GM04504 (cell line): ENCODE measurements at places on chromosomes 12 and 14.
A peak's percentile ranks its signal among the peaks of the same experiment; 100 is the strongest.

- no peak for DNase-seq
Observed at GRCh38 chr12:41917938-41918341, 226.7 kb downstream of the GXYLT1 start.

DNA sequence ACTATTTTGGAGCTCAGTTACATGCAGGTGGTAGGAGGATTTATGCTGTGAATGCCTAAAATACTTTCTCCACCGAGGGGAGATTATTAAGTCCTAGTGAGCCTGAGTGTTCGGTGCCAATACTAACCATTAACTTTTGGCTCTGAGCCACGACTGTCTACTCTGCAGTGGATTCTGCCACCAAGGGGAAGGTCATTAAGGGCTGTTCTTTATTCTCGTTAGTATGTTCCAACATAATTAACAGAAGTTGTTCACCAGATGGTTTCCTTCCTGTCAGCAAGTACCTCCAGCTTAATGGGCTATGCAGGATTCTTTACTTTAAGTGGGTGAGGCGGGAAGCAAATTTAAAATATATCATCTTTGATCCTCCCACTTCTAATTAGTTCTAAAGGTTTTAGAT, 326.3 kb downstream of the BMP4 start:
- DNase-seq: no peak

- peak; percentile 12 for DNase-seq
Observed at GRCh38 chr12:66662729-66663128, 16.1 kb downstream of the GRIP1 start.

GRCh38 chr14:21264025-21264801, 5.0 kb downstream of the HNRNPC start:
- DNase-seq: no peak

- no peak for DNase-seq
Observed at GRCh38 chr12:125283521-125283920, 218.3 kb downstream of the AACS start.

DNA sequence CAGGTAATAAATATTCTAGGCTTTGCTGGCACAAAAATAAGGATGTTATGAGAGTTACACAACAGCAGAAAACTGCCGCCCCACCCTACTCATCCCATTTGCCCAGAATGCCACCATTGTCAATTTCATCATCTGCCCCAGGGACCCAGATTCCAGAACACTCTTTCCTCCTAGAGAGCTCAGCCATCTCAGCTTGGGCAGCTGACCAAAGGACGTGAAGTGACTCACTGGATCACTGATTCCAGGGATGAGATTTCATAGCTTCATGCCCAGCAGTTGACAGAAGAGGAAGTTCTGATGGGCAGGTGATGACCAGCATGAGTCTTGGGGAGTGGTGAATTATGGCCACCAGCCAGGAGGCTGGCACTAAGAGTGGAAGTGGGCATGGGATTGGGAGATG, 450.3 kb downstream of the RMST start:
- peak; percentile 3 for DNase-seq

GRCh38 chr14:101022121-101022520, 118.6 kb upstream of the RTL1 start:
- DNase-seq: no peak

- no peak for DNase-seq
Observed at GRCh38 chr12:3325736-3326135, 165.3 kb upstream of the PRMT8 start.

- DNase-seq: peak; percentile 37
Observed at GRCh38 chr12:106861984-106862916, 87.8 kb downstream of the RIC8B start.

GRCh38 chr12:124196236-124196635, 98.7 kb upstream of the RFLNA start:
- DNase-seq: no peak

DNA sequence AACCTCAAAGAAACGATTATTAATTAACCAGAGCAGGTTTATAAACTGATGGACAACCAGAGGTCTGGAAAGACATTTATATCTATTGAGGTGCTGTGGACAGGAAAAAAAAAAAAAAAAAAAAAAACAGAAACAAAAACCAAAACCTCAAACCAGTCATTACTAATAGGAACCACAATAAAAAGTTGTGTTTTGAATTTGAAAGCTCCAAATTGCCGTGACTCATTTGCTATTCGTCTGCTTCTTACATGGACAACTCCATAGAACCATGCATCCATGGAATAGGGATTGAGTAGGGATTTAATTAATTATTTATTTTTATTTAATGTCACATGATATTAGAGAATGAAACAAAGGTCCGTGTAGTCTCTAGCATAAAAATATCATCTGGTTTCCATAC, 134.1 kb upstream of the SSTR1 start:
- peak; percentile 59 for DNase-seq

GRCh38 chr12:19507823-19508222, 68.5 kb downstream of the AEBP2 start:
- peak; percentile 19 for DNase-seq

- DNase-seq: no peak
Observed at GRCh38 chr14:97544571-97544970, 747.4 kb downstream of the VRK1 start.

- DNase-seq: no peak
Observed at GRCh38 chr12:58309806-58310205, 368.4 kb downstream of the ATP23 start.

DNA sequence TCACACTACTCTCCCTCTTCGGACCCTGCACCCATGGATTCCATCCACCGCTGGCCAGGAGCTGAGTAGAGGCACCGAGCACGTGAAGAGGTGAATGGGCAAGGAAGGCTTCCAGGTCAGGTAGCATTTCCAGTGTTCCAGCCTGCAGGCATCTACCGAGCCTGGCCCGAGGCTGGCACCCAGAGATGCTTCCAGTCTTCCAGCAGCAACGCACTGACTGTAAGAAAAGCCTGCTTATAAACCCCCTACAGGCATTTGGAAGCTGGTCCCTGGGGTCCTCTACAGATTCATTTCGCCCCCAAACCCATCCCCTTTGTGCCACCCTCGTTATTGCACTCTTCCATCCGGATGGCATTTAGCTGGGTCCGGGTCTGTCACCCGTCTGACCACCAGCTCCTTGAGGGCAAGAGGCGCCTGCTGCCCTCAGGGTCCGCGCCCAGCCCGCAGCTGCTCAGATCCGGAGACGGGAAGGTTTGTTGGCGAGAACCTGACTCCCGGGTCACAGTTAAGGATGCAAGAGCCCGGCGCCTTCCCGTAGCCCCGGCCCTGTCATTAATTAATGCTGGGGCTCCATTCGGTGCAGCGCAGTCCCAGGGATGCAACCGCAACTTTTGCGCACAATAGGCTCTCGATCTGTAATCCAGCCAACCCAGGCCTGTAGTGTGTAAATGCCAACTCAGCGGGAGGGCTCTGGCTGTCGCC, 614 bp upstream of the MARK3 start:
- DNase-seq: no peak

GRCh38 chr14:55458800-55459515, 18.5 kb upstream of the TBPL2 start:
- DNase-seq: no peak

DNA sequence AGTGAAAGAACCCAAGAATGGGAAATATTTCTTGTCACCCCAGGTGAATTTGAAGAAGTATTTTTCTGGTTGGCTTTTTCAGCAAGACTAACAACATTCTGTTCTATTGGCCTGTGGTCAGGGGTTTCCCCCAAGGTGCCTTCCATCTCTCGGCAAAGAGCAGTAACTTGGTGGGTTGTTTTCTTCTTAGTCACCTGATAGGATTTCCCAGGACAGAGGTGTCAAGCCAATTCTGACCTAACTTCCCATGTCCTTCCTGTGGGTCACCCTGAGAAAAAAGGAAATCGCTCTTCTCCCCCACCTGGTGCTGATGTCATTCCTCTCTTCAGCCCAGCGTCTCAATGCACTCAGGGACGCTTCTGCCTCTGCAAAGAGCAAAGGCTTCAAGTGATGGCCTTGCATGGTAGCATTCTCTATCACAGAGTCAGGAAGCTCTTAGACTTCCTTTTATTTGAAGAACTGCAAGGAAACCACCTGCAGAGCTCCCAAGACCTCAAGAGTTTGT, 16.1 kb upstream of the IFNG start:
- DNase-seq: no peak
